Retinal pigment epithelial cell (primary cell): ENCODE measurements at places on chromosomes 2 and 18.

- no peak for DNase-seq
Observed at GRCh38 chr2:38037325-38037724, 38.6 kb downstream of the CYP1B1 start.

GRCh38 chr2:2484301-2484700 lies 153.2 kb upstream of the MYT1L start:
- DNase-seq = no peak

DNA sequence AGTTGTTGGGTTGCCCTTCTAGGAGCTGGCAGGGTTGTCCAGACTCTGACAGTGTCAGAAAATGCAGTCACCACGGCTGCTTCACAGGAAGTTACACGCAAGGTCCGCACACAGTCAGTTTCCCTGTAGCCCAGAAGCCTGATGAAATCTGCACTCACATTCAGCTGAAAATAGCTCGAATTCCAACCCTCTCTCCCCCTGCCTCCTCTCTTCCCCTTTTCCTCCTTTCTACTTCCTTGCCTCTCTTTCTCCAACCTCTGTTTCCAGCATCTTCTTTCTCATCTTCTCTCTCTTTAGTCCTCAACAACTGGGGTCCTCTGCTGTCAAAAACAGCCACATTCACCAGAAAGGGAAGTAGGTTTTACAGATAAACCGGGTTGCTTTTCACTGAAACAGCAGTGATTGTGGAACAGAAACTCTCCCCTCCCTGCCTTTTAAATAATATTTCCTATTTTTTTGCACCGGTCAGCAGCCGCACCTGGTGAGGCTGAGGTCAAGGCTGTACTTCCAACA lies 69.3 kb downstream of the BCL11A start:
- DNase-seq = peak; percentile 19

- DNase-seq = no peak
Observed at GRCh38 chr18:12930376-12930775, 17.4 kb upstream of the SEH1L start.

DNA sequence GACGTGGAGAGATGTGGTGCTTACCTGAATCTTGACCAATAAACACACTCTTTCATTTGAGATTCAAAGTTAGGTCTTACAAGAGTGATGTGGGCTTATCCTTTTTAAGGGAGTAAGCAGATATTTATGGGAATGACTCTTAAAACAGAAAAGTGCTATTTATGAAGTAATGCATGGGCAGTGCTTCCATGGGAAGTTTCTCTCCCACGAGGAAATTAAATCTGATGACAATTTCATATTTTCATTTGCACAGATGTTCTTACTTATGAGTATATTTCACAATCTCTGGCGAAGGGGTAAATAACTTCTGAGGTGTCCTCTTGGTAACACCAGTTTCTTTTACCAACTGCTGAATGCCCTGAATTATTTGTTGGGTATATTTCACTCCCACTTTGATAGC lies 21.0 kb downstream of the PNPT1 start:
- no peak for DNase-seq

DNA sequence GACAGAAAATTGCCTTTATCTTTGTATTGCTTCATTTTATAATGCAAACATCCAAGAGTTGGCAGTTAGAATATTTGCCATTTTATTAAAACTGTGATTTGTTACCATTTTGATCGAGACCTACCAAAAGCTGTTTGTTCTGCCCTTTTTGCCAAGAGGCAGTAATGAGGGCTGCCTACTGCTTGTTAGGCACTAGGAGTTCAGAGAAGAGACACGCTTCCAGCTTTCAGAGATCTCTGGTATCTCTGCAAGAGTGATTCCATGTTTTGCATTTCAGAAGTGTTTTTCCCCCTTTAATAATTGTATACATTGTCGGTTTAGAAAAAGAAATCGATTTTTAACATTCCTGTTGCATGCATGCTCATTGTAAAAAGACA lies 628 bp downstream of the MRPL30 start:
- no peak for DNase-seq

GRCh38 chr2:45896311-45896710 lies 244.8 kb downstream of the PRKCE start:
- DNase-seq = no peak

DNA sequence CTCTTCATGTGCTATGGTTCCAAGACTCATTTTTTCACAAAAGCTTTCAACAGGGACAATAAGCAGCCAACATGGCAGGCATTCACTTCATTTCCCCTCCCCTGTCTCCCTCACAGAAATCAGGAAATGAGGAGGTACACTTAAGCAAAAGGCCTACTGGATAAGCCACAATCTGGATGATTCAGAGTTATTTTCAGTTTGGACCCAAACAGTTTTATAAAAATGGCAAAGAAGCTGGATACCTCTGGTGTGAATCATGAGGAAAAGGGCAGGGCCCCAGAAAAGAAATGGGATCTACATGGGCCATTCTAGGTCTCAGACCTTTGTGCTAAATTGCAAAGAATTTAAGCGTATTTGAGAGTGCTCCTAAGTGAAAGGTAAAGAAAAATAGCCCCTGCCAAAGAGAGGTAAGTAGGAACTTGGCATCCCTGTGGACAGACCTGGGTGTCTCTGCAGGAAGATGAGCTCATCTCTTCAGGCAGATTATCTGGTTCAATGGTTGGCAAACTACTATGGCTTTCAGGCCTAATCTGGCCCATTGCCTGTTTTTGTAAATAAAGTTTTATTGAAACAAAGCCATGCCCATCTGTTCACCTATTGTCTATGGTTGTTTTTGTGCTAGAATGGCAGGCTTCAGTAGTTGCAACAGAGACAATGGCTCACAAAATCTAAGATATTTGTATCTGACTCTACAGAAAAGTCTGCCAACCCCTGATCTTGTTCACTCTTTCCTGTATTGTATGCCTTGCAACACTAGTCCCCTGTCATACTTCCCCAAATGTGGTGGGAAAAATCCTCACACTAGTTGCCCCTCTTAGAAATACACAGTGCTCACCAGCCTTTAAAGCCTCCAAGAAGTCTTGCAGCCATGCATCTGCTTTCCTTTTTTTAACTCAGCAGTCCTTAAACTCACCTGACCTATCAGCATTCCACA lies 315.0 kb downstream of the ALK start:
- DNase-seq = peak; percentile 30

- no peak for DNase-seq
Observed at GRCh38 chr2:216574046-216574445, 59.2 kb upstream of the IGFBP2 start.

GRCh38 chr2:39266916-39267434 lies 23.2 kb upstream of the CDKL4 start:
- DNase-seq = no peak

GRCh38 chr2:179596018-179596417 lies 265.4 kb downstream of the ZNF385B start:
- DNase-seq = peak; percentile 24

- no peak for DNase-seq
Observed at GRCh38 chr18:44066541-44066940, 614.1 kb upstream of the SETBP1 start.

DNA sequence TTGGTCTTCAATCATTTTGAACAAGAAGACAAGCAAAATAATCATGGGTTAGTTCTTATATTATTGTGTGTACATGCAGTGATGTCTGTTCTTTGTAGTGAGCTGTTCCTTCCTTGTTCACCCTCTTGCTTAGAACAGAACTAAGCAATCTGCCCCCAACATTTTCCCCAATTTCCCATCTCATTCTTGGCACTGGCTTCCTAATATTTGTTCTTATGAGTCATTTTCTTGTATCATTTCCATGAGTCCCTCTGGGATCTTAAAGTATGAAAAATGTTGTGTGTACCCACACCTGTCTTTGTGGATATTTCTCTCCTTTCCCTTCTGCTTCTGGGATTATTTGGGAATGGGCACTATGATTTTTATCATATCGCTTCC lies 3.5 kb upstream of the IL1B start:
- DNase-seq = no peak

DNA sequence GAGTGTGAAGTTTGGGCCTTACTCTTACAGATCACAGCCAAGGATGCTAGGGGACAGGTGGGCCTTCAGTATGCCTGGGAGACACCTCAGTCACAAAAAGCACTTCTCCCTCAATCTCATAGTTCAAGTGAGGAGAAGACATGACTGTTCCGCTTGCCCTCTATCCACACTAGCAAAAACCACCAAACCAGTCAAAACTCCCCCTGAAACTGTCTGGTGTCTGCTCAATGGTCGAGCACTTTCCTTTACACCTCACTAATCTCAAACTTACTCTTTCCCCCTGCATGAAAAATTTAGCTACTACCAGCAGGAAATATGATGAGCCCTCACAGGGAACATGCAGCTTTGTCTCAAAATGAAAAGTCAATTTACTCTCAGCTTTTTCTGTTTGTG lies 232.2 kb downstream of the TRIB2 start:
- no peak for DNase-seq

GRCh38 chr2:100270381-100271146 lies 51.7 kb downstream of the LONRF2 start:
- DNase-seq = no peak

DNA sequence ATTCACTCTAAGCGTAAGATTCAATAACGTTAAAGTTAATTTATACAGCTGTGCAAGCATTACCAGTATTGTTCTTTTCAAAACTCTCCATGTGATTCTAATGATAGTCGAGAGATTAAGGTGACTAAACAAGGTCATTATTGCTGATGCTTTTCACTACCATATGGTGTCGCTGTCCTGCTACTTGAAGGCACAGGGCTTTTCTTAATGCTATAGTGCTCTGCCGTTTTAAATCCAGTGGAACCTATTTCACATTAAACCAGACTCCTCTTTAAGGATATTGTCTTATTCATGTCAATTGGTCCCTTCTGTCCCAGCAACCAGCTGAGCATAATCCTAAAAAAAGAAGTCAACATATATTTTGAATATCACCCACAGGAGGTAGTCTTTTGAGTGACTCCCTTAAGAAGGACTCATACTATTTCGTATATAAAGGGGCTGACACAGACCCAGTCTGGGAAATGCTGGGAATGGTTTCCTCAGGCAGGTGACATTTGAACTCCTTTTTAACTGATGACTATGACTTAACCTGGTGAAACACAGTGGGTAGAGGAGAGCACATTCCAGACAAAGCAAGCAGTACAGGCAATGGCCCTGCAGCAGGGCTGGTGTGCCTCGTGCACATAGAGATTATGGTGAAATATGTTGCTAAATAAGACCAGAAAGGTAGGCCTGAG lies 53.9 kb upstream of the CYTIP start:
- no peak for DNase-seq

GRCh38 chr2:39549718-39550464 lies 112.8 kb upstream of the MAP4K3 start:
- DNase-seq = no peak

- no peak for DNase-seq
Observed at GRCh38 chr2:8416849-8417832, 264.7 kb upstream of the ID2 start.

DNA sequence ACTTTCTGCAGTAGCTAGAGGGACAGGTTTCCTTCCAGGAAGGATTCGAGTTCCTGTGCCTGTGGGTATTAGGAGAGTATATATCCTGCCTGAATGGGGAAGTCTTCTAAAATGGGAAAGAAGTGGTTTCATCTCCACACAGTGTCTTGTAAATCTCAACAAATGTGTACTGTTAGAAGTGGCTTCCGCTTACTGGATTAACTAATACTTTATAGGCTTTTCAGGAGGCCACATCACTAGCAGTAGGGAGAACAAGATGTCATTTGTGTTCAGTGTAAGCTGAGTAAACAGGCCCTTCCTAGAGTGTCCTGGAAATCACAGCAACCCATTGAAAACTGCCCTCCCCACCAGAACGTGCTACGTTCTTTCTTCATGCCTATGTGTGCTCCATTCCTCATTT lies 12.5 kb upstream of the POLR1B start:
- no peak for DNase-seq

GRCh38 chr2:74457549-74458131 lies 598 bp upstream of the WBP1 start:
- DNase-seq = no peak

- no peak for DNase-seq
Observed at GRCh38 chr2:31238906-31239592, 5.1 kb downstream of the EHD3 start.

GRCh38 chr2:76444732-76445131 lies 734.0 kb upstream of the GCFC2 start:
- no peak for DNase-seq

GRCh38 chr2:110946902-110947301 lies 173.8 kb upstream of the BCL2L11 start:
- no peak for DNase-seq

GRCh38 chr2:127647242-127648190 lies 1.6 kb downstream of the GPR17 start:
- no peak for DNase-seq

DNA sequence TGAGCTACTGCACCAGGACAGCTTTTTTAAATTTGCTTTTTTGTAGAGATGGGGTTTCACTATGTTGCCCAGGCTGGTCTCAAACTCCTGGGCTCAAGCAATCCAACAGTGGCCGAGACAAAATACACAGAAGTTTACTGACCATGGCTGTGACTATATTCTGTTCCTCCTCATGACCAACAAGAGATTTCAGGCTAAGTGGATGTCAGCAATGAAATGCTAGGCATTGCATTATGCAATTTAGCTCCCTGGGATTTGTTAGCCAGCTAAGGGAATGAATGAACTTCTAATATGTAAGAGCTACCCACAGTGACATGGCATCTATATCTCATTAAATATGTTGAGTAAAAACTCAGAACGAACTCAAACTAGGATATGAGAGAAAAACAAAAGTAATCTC lies 81.9 kb upstream of the MBOAT2 start:
- no peak for DNase-seq

- no peak for DNase-seq
Observed at GRCh38 chr18:36241831-36242230, 54.5 kb downstream of the MOCOS start.

DNA sequence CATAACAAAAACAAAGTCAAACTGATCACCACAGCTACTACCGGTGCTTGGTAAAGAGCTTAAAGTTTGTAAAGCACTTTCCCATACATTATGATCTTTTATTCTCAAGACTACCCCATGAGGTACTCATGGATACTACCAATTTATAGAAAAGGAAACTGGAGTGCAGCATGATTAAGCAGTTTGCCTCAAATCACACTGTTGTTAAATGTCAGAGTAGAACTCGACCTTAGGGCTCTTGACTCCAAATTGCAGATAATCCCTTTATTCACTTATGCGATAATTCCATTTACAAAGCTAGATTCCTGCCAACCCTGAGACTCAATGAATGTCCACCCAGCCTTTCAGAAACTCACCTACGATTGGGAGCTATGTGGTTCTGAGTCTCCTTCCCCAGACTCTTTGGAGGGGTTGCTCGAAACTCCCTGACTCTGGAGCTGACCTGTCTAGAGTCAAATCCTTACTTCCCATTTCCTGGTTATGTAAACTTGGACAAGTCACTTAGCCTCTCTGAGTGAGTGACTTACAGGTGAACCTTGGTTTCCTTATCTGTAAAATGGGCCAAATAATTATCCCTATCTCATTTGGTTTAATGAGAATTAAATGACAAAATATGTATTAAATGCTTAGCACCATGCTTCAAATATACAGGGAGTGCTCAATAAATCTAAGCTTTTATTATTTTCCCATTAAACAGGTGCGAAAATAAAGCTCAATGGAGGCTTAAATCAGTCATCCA lies 47.4 kb downstream of the PSD4 start:
- DNase-seq = no peak

- peak; percentile 15 for DNase-seq
Observed at GRCh38 chr18:30358555-30358954, 684.0 kb downstream of the DSC3 start.

GRCh38 chr2:85277416-85278158 lies 50.2 kb downstream of the TGOLN2 start:
- no peak for DNase-seq
